Foreskin keratinocyte (primary cell): ENCODE measurements at places on chromosomes 16 and 17. TPM values are rescaled to one million over a fixed set of nuclear protein-coding genes. Genes with fewer than 3 reads are reported as not detected.

GRCh38 chr16:5875416-5875815 lies 777.8 kb upstream of the EEF2KMT start:
- DNase-seq: no peak

DNA sequence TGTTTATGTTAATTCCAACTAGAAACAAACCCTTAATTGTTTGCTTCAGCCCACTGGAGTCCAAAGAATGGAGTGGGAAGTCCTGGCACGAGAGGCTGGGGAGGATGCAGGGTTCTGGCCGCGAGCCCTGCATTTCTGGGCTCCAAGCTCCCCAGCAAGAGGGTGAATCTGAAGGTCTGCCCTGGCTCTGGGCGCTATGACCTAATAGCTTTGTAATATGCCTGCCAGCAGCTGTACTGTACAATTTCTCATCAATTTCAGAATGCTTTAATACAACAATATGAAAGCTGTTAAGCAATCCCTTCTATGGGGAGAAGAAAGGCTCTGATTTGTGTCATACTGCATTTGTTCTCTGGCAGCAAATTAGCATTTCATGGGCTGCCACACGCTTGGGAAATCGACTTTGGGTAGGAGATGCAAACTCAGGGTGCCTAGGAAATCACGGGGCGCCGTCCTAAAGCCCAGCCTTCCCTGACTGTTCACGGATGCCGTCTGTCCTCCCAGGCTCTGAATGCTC lies 43.8 kb downstream of the NDEL1 start:
- no peak for DNase-seq

GRCh38 chr17:78426293-78426879 lies 47.9 kb downstream of the PGS1 start:
- no peak for DNase-seq

DNA sequence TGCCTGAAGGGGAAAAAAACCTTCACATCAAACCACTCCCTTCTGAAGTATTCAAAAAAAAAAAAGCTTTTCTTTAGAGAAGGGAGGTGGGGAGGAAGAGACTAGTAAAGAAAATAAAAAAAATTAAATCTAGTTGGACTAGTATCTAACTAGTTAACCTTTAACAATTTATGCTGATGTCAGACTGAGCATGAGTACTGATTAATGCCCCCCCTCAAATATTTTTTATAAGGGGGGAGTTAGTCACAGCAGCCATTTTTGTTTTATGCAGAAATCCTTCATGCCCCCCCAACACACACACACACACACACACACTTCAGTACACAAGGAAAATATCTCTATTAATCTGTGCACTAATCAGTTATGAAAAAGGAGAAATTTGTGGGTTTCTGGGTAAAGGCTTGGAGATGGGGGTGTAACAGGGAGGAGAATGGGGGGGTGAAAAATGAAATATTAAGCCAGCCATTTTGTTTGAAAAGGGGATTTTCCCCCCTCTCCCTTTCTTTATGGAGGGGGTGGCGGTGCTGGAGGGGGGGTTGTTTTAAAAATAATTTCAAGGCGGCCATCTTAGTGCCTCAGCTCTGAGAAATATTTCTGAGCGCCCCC lies 4.7 kb upstream of the CHD3 start:
- peak; percentile 61 for DNase-seq

- no peak for DNase-seq
These were observed 341.6 kb upstream of the TBX2 start for GRCh38 chr17:61058066-61058465.

DNA sequence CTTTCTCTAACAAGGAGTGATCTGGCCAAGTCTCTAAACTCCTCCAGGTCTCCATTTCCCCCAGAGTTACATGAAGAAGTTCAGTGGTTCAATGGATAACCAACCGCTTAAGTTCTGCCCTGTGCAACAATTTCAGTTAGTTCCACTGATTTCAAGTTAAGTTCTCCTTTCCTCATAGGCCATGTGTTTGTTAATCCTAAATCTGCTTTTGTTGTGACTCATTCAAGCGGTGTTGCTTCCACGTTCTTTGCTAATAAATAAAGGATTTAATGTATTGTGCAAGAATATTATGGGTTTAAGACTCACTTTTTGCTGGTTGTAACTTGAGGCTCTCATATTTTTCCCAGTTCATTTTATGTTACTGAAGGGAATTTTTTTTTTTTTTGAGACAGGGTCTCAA lies 36.3 kb downstream of the GNA13 start:
- peak; percentile 69 for DNase-seq

- no peak for DNase-seq
These were observed 33.5 kb downstream of the NUP93 start for GRCh38 chr16:56763291-56763916.

DNA sequence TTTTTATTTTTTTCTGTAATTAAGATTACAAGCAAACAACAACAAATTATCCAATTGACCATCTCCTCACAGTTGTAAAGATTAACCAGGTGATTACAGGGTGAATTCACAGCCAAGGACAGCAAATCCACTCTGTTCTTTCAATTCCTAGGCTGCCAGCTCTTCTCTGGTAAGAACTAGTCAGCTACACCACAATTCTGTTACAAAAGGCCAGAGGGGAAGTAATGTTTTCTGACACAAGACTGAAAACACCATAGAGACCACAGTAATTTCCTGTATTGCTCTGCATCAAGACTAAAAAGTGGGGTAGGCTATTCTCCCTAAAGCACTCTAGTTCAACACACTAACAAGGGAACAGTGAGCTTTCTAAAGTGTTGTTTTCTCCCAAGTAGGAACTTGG lies 10.6 kb downstream of the CA10 start:
- DNase-seq: peak; percentile 78

GRCh38 chr17:41666708-41667279 lies 21.9 kb upstream of the EIF1 start:
- DNase-seq: no peak

DNA sequence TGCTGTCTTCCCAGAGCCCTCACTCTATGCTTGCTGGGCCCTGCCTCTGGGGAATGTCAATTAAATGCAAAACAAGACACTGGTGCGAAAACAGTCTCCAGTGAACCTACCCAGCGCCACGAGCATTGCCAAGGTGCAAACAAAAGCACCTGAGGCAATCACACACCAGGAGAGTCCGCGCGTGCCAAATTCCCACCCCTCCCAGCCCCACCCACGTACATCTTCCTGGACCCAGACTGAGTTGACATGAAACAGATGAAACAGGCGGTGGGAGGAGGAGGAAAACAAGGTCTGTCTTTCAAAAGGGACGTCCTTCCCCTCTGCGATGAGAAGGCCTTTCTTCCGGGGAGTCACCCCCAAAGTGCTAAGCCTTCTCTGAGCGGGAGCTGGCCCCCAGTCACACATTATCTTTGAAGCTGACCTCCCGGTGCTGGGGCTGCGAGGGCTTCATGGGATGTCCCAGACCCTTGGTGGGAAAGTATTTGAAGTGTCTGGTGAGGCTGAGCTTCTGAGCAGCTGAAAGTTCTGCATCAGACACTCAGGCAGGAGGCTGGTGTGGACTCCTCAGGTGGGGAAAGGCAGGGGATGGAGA lies 200.4 kb downstream of the AXIN2 start:
- DNase-seq: no peak

DNA sequence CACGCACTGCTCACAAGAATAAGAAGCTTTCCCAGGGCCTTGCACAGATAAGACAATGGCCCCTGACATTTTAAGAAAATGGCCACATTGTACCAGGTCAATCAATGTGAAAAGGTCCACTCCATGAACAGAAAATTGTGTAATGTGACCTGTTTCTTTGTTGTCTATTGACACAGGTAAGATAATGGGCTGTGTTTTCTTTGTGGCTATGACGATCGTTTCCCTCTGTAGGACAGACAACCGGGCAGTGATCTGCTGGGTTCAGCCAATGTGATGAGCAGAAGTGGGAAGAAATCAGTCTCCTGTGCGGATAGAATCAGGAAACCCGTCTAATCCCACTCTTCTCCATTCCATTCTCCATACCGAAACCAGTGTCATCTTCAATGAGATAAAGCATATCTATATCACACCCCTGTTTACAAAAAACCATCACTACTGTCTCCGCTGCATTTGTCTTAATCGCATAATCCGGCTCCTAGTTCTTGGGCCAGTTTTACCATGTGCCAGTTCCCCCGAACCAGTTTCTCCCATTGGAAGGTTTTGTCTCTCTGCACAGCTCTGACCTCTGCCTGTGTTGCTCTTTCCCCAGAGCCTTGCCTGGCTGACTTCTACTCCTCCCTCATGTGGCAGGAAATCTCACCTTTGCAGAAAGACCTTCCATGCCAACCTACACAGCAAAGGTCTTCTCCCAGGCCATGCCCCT lies 66.9 kb upstream of the ATF7IP2 start:
- DNase-seq: no peak

DNA sequence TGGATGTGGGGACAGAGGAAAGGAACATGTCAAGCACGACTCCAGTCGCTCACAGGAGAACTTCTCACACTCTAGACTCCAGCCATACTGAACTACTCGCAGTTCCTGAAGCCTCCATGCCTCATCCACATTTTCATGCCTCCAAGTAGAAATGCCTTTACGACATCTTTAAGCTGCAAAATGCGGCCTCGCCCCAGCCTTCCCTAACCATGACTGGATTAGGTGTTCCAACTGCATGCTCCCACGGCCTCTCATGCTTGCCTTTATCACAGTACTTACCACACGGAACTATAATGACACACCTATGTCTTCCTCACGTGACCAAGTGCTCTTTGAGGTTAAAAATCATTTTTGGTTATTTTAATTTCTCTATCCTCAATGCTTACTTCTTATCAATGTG lies 23.9 kb downstream of the SMG6 start:
- DNase-seq: no peak

DNA sequence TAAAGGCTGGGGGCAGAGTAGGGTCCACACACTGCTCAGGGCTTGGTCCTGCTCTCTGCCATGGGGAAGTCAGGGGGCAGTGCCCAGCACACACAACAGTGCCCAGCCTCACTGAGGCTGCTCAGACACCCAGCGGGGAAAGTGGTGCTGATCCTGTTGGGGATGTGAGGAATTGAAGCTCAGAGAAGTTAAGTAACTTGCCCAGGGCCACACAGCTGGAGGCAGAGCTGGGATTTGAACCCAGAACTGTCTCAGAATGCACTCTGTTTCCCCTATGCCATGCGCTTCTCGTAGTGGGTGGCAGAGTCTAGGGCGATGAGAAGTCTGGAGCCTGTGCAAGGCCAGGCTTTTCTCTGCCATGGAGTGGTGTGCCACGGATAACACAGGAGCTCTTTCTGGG lies 59.3 kb downstream of the SDK2 start:
- DNase-seq: no peak

GRCh38 chr16:54627616-54628015 lies 303.0 kb upstream of the IRX5 start:
- DNase-seq: no peak

DNA sequence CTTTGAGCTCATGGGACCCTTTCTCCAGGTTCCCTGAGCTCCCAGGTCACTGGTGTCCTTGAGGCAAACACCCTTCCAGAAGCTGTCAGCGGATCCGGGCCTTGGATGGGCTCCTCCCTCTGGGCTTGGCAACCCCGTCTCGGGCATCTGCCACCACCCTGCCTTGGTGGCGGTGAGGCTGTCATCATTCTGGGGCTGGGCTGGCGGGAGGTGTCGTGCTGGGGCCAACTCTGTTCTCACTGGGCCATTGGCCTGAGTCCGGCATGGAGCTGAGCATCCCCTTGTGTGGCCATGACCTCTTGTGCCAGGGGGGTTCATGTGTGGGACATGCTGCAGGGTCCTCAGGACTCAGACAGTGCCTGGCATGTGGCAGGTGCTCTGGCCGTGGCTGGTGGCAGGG lies 197.6 kb downstream of the LAT start:
- DNase-seq: no peak

GRCh38 chr16:85523602-85524364 lies 89.3 kb upstream of the GSE1 start:
- DNase-seq: no peak

GRCh38 chr17:80861892-80862291 lies 129.7 kb upstream of the CHMP6 start:
- peak; percentile 96 for DNase-seq

DNA sequence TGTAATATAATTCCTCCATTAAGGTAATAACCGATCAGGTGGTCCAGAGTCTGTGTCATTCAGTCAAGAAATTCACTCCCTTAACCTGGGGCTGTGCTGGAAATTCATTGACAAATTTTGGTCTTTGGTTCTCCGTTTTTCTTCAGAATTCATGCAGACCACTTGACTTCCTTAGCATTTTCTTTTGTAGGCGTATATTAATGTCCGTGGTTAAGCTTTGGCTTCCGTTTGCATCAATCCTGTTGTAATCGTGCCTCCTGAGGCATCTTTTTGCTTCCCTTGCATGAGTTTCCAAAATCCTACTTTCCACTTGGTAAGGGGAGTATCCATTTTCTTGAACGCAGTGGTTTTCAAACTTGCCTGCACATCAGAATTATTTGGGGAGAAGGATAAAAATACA lies 9.0 kb downstream of the LRRC37B start:
- DNase-seq: no peak

DNA sequence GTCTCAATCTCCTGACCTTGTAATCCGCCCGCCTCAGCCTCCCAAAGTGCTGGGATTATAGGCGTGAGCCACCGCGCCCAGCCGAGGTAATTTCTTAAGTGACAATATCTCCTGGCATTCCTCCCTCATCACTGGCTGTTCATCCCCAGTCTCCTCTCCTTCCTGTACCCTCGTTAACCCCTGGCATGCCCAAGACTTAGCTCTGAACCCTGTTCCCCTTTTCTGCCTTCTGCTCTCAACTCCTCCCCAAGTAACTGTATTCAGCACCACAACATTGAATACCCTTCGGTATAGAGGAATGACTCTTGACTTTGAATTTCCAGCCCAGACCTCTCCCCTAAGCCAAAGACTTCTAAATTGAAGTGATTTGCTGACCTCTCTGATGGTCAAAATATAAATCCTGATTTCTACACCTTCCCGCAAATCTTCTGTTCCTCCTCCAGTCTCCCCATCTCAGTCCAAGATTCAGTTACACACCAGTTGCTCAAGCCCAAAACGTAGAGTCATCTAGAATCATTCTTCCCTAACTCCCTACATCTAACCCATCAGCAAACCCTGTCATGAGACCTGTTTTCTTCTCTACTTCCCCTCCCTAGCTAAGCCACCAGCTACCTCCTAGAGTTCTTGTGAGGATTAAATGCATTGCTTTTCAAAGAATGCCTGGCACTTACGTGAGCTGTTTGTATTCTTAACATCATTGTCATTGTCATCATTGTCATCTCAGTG lies 14.8 kb downstream of the PMP22 start:
- DNase-seq: no peak

GRCh38 chr16:26087091-26087490 lies 395.3 kb downstream of the HS3ST4 start:
- DNase-seq: no peak

- DNase-seq: no peak
These were observed 38.0 kb upstream of the CDH15 start for GRCh38 chr16:89133457-89134127.

GRCh38 chr17:63772801-63773271 lies 561 bp downstream of the CCDC47 start:
- DNase-seq: peak; percentile 45

GRCh38 chr17:77429969-77430752 lies 289.4 kb downstream of the SEC14L1 start:
- DNase-seq: peak; percentile 68

GRCh38 chr17:34168989-34169388 lies 86.1 kb upstream of the CCL2 start:
- no peak for DNase-seq

GRCh38 chr16:85613604-85614337 lies 649 bp downstream of the GSE1 start:
- DNase-seq: no peak

PKMYT1 gene
- total RNA-seq: 82.0 and 99.7 TPM in 2 replicates

RHBDF2 gene
- 38.1 and 49.0 TPM in 2 replicates for total RNA-seq

TM4SF5 gene
- total RNA-seq: not detected in 2 replicates

VMO1 gene
- 0.51 and 0.74 TPM in 2 replicates for total RNA-seq

CIAPIN1 gene
- 49.2 and 56.6 TPM in 2 replicates for total RNA-seq

MYH8 gene
- not detected in 2 replicates for total RNA-seq

GFAP gene
- 0.10 and 0.39 TPM in 2 replicates for total RNA-seq

CCR7 gene
- not detected in 2 replicates for total RNA-seq

SOX8 gene
- not detected in 2 replicates for total RNA-seq
